ENCODE measurements at places on chromosomes 1 and 21. TPM values are rescaled to one million over a fixed set of nuclear protein-coding genes. Genes with fewer than 3 reads are reported as not detected.

The PMVK gene
- total RNA-seq, result 44.9 TPM

The C1orf105 gene
- total RNA-seq, result not detected

The DCAF6 gene
- 31.0 TPM for total RNA-seq

The PITHD1 gene
- total RNA-seq, result 28.8 TPM

The CD52 gene
- not detected for total RNA-seq

The TMEM82 gene
- total RNA-seq, result not detected

Measured in A549 treated with AZD2906 at 1 μM for 4 hours (cell line).